GDM1 (cell line): ENCODE measurements at places on chromosomes 2 and 18.

GRCh38 chr2:187546762-187547333 is 7.4 kb downstream of the TFPI start:
- no peak for DNase-seq

DNA sequence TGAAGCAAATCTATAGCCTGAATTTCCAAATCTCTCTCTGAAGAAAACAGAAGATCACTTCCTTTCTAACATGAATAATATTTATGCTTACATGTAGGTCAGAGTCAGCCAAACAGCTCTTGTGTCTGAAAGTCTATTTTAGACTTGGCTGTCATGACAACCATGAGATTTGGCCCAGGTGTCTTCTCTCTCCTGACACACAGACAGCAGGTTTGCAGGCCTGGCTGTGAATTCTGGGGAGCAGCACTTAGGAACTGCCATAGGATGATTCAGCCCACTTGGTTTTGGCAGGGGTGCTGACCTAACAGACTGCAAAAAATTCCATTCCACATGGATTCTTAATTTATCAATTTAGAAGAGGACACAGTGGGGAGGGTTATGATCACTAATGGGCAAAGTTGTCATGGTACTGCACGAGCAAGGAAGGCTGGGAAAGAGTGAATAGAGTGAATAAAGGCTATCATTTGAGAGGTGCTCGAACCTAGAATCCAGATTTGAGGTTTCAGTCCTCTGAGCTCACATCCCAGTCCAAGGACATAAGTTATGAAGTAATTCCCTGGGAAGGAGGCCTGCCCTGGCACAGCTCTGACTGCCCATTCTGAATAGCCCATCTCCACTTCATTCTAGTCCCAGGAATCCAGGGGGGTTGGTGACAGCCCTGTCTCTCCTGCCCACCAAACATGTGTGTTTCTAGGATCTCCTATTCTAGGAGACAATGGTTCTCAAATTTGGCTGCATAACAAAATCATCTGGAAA is 453.9 kb upstream of the TRIB2 start:
- DNase-seq, result no peak

DNA sequence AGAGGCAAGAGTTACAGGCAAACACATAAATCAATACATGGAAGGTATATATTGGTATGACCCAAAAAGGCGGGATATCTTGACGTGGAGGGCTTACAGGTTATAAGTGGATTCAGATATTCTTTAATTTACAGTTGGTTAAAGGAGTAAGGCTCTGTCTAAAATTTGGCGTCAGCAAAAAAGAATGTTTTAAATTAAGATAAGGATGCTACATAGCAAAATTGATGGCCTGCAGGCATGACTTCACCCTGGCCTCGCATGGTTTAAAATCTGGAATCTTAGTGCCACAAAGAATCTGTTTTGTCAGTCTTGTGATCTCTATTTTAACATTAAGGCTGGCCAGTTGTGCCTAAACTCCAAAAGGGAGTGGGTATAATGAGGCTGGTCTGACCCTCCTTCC is 58.4 kb upstream of the REL start:
- DNase-seq, result no peak

- DNase-seq, result no peak
These were observed 185.0 kb upstream of the TMEFF2 start for GRCh38 chr2:192379736-192380135.

- no peak for DNase-seq
These were observed 90.5 kb downstream of the ITGB1BP1 start for GRCh38 chr2:9332853-9333245.

GRCh38 chr2:103873716-103874351 is 980.1 kb upstream of the POU3F3 start:
- DNase-seq, result no peak

- DNase-seq, result no peak
These were observed 83.4 kb downstream of the TPGS2 start for GRCh38 chr18:36745219-36745975.

- no peak for DNase-seq
These were observed 28.4 kb upstream of the RHOB start for GRCh38 chr2:20418519-20418918.
